Activated T-cell treated with anti-CD3 and anti-CD28 coated beads for 1 hour (primary cell): ENCODE measurements at places on chromosomes 7 and 10.

DNA sequence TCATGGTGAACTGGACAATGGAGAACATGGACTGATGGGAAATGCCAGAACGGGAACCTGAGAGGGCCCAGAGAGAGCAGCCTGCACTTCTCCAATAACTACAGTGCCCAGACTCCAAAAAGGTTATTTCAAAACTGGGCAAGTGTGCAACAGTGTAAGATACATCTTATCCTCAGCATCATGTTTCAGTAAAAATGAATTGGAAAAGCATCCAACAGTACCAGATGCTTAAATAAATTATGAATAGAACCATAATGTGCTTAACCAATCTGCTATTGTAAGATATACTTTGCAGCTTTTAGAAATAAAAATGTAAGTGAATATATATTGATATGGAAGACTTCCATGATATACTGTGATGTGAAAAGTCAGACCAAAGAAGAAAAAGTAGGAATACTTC is 303.3 kb downstream of the GRID1 start:
- DNase-seq = no peak

GRCh38 chr7:150685219-150686029 is at the start of gene GIMAP2:
GIMAP2 (plus strand) TSS chr7:150685706; CDS start chr7:150687060, 1,354 bp downstream.
- no peak for DNase-seq

DNA sequence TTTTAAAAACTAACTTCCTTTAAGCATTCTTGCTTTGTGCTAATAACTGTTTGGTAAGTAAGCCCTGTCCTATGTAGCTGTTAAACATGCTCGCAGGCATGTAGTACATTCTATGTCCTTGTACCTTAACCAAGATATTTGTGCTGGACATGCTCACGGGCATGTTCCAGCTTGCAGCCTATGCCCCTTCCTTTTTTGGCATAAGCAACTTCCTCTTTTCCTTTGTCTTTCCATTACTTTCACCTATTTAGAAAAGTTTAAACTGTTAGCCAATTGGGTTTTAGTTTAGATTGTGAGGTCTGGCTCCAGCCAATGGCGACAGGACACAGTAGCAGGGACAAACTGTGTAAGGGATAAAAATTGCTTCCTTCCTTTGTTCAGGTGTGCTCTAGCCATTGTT is 14.4 kb upstream of the APBB1IP start:
- no peak for DNase-seq

- DNase-seq = no peak
Observed at GRCh38 chr10:130215151-130215930, 79.2 kb downstream of the GLRX3 start.

GRCh38 chr10:25849988-25850387 is 84.0 kb upstream of the MYO3A start:
- no peak for DNase-seq

DNA sequence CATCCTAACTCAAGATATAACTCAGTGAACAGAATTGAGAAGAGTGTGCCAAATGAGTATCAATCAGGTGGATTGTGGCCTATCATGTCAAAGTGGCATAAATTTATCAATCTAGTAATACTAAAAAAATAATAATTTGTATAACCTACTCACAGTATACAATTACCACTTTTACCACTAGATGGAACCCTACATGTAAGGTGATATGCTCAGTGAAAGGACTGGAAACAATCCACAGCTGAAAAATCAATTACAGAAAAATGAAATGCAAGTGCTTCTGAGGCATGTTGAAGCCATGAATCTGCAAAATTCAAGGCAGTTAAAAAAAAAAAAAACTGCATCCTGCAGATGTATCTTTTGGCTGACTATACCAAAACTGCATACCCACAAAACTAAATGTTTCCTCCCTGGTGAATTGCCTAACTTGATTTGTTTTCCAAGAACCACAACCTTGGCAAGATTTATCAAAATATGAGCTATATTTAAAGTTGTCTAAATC is 13.9 kb downstream of the ARHGAP19 start:
- DNase-seq = no peak

GRCh38 chr10:17888189-17888588 is 63.5 kb upstream of the SLC39A12 start:
- no peak for DNase-seq

- DNase-seq = no peak
Observed at GRCh38 chr7:9201928-9202327, 768.5 kb downstream of the NXPH1 start.

DNA sequence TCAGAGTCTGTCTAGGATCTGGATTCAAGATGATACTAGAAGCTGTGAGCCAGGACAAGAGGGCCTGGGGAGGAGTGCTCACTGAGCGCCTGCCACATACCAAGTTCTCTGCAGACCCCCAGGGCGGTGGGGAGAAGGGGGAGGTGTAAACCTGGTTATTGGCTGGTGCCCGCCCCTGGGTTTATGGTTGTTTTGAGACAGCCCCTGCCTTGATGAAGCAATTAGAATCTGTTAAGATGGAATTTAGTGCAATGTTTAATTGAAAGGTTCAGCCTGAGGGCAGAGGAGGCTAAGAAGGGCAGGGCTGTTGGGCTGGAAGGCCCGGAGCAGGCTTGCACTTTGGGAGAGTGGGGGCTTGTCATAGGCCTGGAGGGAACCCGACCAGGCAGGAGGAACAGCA is 42.7 kb downstream of the PRF1 start:
- no peak for DNase-seq

- no peak for DNase-seq
Observed at GRCh38 chr10:4254101-4254994, 469.3 kb upstream of the KLF6 start.

GRCh38 chr10:13894412-13895093 is 307.8 kb downstream of the PRPF18 start:
- no peak for DNase-seq

GRCh38 chr10:108443636-108444035 is 1279.1 kb upstream of the SORCS1 start:
- no peak for DNase-seq

GRCh38 chr7:151818674-151819519 is 58.0 kb downstream of the PRKAG2 start:
- DNase-seq = no peak

DNA sequence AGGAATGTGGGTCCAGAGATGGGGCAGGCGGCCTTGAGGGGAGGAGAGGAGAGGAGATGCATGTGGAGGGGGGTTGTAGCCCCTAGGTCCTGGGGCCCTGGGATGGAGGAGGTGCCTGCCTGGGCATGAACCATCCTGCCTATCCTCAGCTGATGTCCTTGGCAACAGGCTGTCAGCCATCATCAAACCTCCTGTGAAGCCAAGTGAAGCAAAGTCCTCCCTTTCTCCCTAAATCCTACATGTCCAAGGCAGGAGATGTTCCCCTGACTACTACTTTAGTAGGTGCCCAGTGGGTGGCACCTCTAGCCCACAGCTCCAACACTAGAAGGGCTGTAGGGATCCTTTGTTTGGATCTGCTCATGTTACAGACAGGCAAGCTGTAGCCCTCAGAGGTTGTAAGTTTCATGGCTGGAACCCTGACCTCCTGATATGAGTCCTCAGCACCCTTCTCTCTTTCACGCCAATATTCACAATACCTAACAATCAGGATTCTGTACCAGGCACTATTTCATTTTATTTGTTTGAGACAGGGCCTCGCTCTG is 66.6 kb upstream of the SYPL1 start:
- no peak for DNase-seq
